ENCODE measurements at places on chromosomes 5 and 9.

DNA sequence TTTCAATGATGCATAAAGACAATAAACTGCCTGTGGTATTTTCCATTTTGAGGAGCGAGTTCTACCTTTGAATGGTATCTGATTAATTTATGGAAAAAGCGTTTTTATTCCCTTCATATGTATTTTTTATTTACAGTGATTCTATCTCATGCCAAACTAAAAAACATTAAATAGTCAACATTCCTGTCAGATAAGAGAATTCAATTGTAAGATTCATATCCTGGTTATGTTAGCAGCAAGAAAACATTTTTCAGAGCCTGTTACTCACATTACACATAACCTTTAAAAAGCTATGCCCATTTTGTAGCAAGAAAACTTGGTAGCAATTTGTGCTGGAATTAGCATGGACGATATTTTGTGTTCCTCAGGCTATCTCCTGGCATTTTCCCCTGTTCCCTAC is 55.1 kb upstream of the PRLR start:
- no peak for DNase-seq

GRCh38 chr5:128201065-128201926 is 117.7 kb downstream of the SLC12A2 start:
- DNase-seq = peak; percentile 75

DNA sequence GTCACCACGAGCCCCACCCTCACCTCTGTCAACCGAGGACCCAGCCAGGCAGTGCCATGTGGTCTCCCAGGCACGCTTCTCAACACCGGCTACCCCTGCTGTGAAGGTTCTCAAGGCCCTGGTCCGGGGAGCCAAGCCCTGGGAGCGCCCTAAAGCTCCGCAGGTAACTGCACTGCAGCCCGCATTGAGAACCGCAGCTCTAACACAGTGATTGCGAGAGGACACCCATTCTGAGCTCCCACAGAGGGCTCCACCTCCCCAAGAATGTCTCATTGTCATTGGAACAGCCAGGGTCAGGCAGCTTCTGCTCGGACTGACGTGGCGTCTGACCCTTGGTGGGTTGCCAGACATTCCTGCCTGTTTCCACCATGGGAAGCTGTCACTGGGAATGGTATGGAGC is 88.3 kb downstream of the ANKRD33B start:
- no peak for DNase-seq

- no peak for DNase-seq
Observed at GRCh38 chr9:38687389-38687842, 32.5 kb downstream of the FAM240B start.

DNA sequence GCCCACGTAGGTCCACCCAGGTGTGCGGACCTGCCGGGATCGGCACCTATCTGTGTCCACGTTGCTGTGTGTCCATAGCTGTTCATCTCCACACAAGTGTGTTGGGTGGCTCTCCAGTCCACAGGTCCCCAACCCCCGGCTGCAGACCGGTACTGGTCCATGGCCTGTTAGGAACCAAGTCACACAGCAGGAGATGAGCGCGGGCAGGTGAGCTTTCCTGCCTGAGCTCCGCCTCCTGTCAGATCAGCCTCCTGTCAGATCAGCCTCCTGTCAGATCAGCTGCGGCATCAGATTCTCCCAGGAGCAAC is 18.9 kb downstream of the LAMC3 start:
- no peak for DNase-seq

DNA sequence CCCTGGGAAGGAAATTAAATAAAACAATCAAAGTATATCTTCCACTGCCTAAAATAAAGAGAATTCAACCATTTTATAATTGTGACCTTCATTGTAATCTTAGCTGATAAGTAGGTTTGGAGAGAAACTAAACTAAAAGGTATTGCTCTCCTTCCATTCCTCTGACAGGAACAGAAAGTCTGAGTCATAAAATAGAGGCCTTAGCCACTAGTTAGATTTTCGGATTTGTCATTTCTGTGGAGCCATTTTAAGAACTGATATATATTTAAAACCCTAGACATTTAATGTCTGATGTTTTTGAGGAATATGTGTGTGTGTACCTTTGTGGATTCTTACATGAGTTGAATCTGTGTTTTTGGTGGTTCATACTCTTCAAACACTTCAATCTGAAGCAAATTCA is 11.8 kb upstream of the TMC1 start:
- no peak for DNase-seq

DNA sequence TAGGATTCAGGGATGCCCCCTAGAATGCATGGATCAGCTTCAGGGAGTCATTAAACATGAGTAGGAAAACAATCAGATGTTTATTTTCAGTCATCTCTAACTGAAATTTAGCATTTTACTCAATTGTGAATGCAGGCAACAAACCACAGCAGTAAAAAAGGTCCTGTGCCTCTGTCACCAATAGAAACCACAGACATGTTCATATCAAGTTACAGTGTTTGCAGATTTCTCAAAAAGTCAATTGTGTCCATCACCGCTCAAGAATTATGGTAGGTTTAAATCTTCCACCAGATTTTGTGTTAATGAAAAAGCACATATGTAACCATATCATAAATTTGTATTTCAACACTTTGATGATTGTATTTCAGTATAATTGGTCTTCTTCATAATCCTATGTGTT is 68.4 kb upstream of the SLC1A1 start:
- no peak for DNase-seq

DNA sequence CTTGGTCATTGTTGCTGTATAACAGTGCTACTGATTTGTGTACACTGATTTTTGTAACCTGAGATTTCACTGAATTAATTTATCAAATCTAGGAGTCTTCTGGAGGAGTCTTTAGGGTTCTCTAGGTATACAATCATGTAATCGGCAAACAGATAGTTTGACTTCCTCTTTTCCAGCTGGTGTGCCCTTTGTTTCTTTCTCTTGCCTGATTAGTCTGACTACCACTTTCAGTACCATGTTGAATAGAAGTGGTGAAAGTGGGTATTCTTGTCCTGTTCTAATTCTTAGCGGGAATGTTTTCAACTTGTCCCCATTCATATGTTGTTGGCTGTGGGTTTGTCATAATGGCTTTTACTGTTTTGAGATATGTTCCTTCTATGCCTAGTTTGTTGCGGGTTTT is 24.7 kb upstream of the RANBP6 start:
- no peak for DNase-seq

GRCh38 chr9:25519286-25519685 is 159.0 kb downstream of the TUSC1 start:
- DNase-seq = no peak

GRCh38 chr9:95788021-95788420 is 87.5 kb upstream of the ERCC6L2 start:
- DNase-seq = no peak

DNA sequence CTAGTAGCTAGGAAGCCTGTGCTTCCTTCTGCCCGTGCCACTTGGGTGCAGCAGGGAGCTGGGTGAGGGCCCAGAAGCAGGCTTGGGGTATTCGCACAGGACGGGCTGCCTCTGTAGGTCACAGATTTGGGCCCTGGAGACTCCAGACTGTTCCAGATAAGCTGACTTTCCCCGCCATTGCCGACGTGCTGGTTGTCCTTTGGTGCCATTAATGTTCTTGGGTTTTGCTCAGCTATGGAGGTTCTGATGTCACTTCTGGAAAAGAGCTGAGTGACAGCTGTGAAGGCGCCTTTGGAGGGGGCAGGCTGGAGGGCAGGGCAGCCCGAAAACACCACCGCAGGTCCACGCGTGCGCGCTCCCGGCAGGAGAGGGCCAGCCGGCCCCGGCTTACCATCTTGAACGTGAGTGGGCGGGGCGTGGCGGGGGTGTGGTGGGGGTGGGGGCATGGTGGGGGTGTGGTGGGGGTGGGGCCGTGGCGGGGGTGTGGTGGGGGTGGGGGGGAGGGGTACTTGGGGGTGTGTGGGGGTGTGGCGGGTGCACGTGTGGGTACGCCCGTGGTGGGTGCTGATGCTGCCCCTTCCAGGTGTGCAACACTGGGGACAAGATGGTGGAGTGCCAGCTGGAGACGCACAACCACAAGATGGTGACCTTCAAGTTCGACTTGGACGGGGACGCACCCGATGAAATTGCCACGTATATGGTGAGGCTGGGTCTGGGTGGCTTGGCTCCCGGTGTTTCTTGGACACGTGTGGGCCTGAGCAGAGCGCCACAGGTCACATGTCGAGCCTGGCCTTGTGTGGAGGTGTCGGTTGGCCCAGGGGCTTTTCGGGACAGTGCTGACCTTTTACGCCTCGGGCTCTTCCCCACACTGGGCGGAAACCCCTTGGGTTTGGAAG is 79.6 kb downstream of the WNK2 start:
- DNase-seq = no peak

DNA sequence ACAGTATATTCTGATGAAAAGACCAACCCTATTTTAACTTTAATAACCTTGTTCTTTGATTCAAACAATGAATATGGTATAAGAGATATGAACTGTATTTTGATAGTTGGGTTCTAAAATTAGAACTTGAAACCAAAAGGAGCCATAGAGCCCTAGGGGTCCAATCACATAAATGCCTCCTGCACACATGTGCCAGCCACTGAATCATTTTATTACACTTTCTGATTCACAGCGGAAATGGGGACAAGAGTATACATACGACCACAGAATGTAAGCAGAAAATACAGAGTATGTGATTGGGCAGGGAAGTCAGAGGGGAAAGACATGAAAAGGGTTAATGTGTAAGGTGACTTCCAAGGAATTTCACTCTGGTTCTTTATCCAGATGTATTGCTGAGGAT is 1000.2 kb downstream of the NR2F1-AS1 start:
- DNase-seq = no peak

GRCh38 chr9:749716-750115 is 91.8 kb upstream of the DMRT1 start:
- no peak for DNase-seq

- no peak for DNase-seq
Observed at GRCh38 chr9:4062966-4063365, 236.9 kb downstream of the GLIS3 start.

DNA sequence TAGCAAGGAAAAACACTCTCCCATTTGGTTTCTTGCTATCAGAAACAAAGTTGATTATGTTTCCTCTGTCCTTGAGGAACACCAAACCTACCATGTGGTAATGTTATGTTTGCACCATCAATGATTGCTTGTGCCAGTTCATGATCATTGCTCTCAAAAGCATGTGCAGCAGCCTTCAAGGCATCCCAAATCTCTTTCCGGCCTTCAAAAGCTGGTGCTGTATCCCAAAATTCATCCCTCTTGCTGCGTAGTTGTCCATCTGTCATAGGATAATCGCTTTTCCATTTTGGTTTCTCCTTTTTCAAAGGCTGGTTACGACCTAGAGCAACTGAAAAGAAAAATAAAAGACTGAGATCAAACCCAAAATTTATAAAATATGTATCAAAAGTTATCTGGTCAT is 40.1 kb downstream of the EFCAB9 start:
- no peak for DNase-seq

- no peak for DNase-seq
Observed at GRCh38 chr9:106596984-106597383, 266.0 kb upstream of the ZNF462 start.

DNA sequence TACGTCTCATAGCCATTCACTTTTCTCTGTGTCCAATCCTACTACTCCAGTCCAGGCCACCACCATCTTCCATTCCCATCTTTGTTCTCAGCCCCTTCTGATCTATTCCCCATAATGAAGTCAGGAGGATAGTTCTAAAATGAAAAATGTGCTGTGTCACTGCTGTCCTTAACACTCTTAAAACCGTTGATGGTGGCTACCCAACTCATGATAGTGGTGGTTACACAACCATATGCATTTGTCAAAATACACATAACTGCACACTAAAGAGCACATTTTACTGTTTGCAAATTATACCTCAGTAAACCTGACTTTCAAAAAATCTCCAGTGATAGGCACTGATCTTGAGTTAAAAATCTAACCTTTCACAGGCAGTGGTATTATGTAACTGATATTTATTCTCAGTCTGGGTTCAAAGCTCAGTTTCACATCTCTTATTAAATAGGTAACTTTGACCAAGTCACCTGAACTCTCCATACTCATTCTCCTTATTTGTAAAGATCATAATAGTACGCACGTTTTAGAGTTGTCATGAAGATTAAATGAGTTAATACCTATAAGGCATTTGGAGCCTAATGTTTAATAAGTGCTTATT is 24.6 kb upstream of the ADRB2 start:
- DNase-seq = no peak

DNA sequence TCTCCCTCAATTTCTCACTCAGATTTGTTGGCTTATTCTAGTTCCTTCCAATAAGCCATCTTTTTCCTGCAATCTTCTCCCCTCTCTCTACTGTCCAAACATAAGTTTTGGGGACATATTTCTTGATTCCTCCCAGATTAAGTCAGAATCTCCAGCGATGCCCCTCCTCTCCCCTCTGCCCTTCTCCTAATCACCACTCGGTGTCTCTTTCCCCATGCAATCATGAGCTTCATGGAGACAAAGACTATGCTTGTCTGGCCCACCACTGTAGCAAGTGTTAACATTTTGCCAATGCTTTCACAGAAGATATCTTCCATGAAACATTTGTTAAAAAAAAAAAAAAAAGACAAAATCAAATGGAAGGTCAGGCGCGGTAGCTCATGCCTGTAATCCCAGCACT is 42.4 kb downstream of the PDE6A start:
- no peak for DNase-seq

GRCh38 chr9:36148311-36149051 is 11.9 kb downstream of the GLIPR2 start:
- DNase-seq = peak; percentile 32

DNA sequence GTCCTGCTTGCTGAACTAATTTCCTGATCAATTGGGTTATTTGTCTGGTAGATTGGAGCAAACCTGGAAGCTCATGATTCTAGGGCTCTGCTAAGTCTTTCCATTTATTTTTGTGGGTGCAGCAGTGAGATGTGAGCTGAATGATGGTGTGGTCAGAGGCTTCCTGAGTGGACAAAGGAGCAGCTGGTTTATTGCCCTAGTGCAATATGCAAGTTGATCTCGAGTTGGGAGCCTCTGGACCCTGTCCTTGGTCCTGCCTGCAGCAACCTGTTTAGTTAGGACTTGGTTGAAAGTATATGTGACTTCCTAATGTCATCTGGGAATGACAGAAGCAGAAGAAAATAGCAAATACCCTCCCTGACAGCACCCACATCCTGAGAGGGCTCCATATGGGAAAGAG is 4.2 kb upstream of the UNC5A start:
- no peak for DNase-seq

GRCh38 chr9:3650994-3651622 is 125.3 kb upstream of the RFX3 start:
- no peak for DNase-seq

GRCh38 chr9:4839470-4839912 is 46.7 kb downstream of the RCL1 start:
- DNase-seq = no peak

DNA sequence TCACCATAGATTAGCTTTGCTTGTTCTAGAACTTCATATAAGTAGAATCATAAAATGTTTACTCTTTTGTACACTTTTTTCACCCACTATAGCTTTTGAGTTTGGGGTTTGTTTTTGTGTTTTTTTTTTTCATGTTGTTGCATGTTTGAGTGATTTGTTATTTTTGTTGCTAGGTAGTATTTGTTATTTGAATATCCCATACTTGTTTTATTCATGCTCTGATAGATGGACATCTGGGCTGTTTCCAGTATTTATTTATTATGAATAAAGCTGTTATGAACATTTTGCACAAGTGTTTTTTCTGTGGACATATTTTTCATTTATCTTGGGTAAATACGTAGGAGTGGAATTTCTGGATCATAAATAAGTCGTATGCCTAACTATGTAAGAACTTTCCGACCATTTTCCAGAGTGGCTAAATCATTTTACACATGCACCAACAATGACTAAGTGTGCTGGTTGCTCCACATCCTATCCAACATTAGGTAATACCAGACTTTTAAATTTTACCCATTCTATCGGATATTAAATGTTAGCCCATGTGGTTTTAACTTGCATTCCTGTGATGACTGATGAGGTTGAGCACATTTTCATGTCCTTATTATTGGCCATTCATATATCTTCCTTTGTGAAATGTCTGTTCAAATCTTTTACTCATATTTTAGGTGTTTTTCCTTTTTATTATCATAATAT is 69.1 kb upstream of the NR4A3 start:
- DNase-seq = no peak

Measured in stimulated activated CD4-positive, alpha-beta T cell treated with anti-CD3 and anti-CD28 coated beads, Interleukin-1b, Interleukin-23, amount 100 ng/mL, for 24 hours (primary cell).